ENCODE measurements at places on chromosomes 3 and 15.

- DNase-seq = no peak
These were observed 132.6 kb downstream of the DIPK2A start for GRCh38 chr3:144104186-144104585.

- DNase-seq = no peak
These were observed 132.2 kb upstream of the SLC24A5 start for GRCh38 chr15:47988564-47988963.

DNA sequence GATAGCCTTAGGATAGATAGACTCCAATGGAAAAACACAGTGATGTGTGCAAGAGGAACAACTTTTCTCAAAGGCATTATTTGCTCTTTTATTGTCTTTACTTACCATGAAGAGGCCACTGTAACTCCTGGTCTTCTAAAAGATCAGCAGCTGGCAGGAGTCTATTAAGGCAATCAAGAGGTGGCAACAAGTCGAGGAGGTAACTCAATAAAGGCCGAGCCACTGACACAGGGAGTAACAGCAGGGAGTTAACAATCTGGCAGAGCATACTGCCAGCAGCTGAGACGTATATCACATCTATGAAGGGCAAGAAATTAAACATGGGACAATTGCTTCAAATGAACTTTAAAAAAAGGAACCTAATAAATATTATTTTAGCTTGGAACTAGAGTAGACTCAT lies 106.2 kb downstream of the HERC1 start:
- DNase-seq = no peak

- no peak for DNase-seq
These were observed 17.0 kb downstream of the SELENOT start for GRCh38 chr3:150620002-150620689.

- DNase-seq = peak; percentile 51
These were observed 151.6 kb downstream of the FOXB1 start for GRCh38 chr15:60155661-60156060.
